ENCODE measurements at places on chromosomes 6 and 20.

DNA sequence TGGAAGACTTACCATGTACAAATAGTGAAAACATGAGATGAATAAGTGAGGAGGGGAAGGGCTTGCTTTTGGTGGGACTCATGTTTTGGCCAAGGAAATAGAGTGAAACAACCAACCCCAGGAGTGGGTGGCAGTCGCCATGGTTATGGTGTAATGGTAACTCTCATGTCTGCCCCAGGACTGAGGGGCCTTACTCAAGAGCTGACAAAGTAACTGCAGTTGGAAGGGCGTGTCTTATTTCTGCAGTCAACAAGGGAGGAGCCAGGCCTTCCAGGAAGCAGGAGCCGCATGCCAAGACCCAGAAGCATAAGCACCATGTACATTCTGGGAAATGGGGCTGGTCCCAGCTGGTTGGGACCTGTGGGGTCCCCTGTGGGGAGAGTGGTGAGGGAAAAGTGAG lies 108.5 kb downstream of the UNC5CL start:
- DNase-seq = no peak

GRCh38 chr6:2194643-2195042 lies 50.8 kb downstream of the GMDS start:
- no peak for DNase-seq

DNA sequence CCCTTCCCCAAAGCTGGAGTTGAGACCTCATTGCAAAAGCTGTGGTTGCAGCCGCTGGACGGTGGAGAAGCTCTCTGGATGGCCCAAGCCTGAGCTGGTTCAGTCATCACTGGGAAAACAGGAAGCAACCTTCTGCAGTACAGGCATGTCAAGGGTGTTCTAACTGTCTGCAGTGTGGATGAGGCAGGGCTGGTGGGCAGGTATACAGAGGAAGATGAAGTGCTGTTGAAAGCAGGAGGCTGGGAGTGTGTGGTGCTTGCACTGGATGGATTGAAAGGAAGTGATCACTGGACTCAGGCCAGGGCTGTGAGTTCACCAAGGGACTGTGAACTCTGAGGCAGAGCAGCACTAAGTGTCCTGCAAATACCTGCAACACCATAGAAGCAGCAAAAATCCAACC lies 89.0 kb upstream of the NOX3 start:
- no peak for DNase-seq

DNA sequence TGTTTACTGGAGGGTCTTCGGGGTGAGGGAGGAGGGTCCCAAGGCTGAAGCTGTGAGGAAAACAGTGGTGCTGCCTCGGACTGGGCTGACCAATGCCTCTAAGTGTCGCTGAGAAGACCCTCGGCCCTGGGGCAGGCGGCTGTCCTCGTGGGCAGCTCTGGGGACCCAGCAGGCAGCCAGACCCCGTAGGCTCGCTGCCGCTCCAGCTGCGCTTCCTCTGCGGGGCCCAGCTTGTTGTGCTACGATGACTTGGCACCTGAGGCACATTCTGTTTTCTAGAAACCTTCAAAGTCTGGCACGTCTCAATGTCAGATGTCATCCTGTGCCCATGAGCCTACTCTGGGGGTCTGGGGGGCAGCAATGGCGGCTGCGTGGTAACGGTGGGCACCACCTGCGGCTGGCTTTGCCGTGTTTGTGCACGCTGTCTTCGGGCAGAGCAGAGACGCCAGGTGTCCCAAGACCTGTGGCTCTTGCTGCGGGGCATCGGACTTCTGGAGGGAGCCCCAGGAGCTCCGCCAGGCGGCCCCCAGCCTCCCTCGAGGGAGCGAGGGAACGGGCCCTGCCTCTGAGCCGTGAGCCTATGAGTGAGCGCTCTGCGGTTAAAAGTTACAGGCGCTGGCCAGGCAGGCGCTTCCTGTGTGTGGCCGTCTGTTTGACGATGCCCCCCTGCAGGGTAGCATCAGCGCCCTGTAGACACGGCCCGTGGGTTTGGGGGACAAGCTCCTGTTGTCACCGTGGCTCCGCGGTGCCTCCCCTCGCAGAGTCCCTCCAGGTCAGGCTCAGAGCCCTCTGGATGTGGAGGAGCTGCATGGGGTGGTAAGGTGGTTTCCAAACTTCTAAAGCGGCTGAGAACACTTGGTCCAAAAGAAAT lies 6.8 kb downstream of the SLC17A9 start:
- DNase-seq = no peak

GRCh38 chr6:71523548-71523947 lies 234.9 kb downstream of the OGFRL1 start:
- no peak for DNase-seq

DNA sequence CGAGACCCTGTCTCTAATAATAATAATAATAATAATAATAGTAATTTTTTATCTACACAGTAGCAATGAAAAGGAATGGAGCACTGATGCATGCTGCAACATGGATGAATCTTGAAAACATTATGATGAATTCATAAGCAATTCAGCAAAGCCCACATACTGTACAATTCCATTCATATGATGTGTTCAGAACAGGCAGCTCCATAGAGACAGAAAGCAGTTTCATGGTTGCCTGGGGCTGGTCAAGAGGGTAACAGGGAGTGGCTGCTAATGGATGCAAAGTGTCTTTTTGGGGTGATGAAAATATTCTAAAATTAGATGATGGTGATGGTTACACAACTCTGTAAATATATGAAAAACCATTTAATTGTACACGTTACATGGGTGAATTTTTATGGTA lies 43.6 kb downstream of the SLC24A3 start:
- DNase-seq = no peak

All from stimulated activated CD8-positive, alpha-beta memory T cell treated with anti-CD3 and anti-CD28 coated beads, Interleukin-7, amount 100 ng/mL, for 1 hour (primary cell).